B cell (primary cell): ENCODE measurements at places on chromosomes 7 and 10.
A peak's percentile ranks its signal among the peaks of the same experiment; 100 is the strongest.

- DNase-seq, result no peak
Observed at GRCh38 chr10:80737209-80737608, 199.5 kb downstream of the SH2D4B start.

DNA sequence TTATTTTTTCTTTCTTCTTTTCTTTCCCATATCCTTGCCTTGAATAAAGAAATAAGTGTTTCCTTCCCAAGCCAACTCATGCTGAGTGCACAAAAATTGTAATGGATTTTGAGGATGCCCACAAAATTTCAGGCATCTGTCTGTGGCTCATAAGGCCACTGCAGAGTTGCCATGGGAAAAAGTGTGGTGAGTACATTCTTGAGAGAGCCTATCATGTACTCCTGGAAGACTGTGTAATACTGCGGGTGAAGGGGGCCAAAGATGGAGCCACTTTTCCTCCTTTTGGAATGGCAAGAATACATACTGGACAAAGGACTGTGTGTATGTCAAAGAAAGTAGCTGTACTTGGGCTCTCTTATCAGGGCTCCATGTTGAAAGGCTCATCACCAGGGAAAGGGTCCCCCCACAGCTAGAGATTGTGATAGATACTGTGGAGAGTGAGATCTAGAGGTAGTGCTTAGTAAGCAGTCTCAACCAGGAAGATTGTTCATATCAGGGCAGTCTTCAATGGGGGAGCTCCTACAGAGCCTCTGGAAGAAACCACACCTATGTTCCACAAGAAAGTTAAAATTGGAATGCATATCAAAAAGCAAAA is 341.6 kb upstream of the KCND2 start:
- no peak for DNase-seq

GRCh38 chr10:101062232-101063049 is 652 bp downstream of the KAZALD1 start:
- peak; percentile 80 for DNase-seq

GRCh38 chr10:6108631-6109443 is 20.0 kb downstream of the RBM17 start:
- DNase-seq, result peak; percentile 72

DNA sequence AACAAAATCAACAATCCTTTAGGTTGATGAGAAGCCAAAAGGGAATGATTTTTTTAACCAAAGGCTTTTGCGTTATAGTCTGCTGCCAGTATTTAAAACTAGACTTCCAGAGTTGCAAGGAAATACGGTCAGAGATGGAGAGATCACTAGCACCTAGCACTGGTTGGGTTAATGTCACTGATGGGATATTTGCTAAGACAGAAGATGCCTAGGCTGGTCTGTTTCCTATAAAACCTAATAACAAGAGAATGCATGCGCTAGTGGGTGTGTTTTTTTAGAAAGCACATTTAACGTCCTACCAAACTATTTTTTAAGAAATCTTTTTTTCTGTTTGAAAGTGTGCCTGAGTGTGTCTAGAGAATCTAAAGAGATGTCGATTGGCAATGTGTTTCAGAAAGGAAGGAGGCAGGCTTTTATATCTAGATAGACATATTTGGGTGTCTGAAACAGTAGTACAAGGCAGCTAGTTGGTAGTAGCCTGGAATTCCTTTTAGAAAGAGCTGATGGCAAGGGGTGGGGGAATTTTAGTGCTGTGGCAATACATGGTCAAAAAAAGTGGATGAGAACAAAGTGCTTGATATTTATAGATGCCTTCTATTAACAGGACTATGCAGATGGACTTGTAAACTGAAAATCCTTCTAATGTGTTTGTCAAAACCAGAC is 863 bp downstream of the CALD1 start:
- no peak for DNase-seq

- no peak for DNase-seq
Observed at GRCh38 chr7:151046603-151047573, 1.4 kb upstream of the ASIC3 start.
